ENCODE measurements at places on chromosomes 16 and 17.

DNA sequence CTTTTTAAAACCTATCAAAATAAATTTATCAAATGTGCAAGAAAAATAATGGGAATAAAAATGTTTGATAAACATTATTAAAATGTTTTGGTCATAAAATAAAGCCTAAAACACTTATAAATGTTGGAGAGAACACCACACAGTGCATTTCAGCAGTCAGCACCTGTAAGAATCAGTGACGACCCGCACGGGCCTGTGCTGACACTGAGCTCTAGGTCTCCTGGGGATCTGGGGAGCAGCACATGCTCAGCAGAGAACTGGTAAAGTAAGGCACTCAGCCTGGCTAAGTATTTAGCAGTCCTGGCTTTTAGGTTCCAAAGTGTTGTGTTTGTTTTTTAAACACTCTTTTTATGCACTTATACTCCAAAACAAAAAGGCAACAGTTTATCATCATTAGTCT lies 46.9 kb downstream of the HELZ start:
- no peak for DNase-seq

DNA sequence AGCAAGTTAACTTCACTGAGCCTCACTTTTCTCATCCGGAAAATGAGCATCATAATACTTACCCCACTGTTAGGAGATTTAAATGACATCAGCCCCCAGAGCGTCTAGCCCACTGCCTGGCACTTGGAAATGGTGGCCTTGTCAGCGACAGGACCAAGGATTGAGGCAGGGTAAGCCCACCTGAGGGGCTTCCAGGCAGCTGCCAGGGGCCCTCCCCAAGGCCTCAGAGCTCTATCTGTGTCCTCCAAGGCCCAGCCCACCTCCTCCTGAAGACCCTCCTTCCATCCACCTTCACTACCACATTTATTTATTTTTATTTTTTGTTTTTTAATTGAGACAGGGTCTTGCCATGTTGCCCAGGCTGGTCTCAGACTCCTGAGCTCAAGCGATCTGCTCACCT lies 13.8 kb downstream of the PITPNM3 start:
- DNase-seq, result no peak

DNA sequence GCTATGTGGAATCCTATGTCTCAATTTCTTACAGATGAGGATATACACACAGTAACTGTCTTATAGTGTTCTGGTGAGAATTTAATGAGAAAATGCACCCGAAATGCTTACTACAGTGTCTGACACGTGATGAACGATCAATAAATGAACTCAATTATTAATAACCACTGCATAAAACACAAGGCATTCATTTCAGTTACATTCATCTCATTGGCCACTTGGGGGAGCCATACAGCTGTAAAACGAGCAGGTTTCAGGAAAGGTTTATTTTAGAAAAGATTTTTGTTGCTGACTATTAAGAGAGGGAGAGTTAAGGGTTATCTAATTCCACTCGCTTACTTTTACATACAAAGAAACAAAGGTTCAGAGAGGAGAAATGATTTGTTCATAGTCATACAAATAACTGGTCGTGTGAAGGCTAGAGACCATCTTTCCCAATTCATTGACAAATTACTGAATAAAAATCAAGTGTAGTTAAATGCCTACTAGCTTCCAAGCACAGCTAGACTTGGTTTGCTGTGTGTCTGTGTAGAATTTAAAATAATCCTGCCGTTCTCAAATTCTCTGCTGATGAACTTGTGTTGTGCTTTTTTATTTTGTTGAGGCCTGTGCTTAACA lies 160.1 kb downstream of the MAP2K4 start:
- DNase-seq, result peak; percentile 80

- no peak for DNase-seq
These were observed 121.1 kb downstream of the CYLD start for GRCh38 chr16:50862818-50863643.

DNA sequence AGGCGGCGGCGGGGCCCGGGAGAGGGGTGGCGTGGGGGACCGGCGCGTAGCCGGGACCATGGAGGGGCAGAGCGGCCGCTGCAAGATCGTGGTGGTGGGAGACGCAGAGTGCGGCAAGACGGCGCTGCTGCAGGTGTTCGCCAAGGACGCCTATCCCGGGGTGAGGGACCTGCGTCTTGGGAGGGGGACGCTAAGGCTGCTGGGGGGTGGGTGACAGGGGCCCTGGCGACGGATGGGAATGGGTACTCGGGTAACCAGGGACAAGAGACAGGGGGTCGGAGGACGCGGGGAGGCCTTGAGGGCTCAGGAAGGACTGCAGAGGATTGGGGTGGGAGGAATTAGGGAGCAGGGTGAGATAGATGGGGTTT lies 243 bp downstream of the RND2 start:
- no peak for DNase-seq

DNA sequence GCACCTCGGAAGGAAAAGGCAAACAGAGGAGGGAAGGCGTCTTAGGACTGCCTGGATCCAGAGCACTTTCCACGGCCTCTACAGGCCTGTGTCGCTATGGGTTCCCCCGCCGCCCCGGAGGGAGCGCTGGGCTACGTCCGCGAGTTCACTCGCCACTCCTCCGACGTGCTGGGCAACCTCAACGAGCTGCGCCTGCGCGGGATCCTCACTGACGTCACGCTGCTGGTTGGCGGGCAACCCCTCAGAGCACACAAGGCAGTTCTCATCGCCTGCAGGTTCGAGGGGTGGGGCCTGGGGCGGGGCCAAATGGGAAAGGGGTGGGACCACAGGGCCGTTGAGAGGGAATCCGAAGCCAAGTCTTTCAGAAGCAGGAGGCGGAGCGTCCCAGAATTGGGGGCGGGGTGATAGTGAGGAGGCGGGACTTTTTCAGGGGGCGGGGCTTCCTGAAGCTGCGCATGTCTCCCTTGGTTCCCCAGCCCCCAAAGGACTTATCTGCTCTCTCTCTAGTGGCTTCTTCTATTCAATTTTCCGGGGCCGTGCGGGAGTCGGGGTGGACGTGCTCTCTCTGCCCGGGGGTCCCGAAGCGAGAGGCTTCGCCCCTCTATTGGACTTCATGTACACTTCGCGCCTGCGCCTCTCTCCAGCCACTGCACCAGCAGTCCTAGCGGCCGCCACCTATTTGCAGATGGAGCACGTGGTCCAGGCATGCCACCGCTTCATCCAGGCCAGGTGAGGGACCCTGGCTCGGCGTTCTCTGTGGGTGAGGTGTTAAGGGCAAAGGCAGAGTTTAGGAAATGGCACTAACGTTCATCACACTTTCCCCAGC lies 939 bp downstream of the BCL6B start:
- peak; percentile 93 for DNase-seq

DNA sequence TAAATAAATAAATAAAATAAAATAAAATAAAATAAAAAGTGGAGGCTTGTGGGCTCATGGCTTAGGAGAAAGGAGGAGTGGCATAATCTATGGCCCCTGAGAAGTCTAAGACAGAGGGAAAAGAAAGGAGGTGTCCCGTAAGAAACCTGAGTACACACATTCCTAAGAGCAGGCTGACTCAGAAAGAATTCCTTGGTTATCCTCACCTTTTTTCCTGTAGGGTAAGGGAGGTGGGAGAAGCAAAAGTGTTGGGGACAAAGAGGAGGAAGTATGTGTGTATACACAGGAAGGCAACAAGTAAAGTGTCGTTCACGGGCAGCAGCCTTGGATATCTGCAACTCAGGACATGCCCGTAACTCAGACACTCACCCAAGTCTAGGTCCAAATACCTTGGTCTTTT lies 29.3 kb downstream of the MARF1 start:
- DNase-seq, result no peak

DNA sequence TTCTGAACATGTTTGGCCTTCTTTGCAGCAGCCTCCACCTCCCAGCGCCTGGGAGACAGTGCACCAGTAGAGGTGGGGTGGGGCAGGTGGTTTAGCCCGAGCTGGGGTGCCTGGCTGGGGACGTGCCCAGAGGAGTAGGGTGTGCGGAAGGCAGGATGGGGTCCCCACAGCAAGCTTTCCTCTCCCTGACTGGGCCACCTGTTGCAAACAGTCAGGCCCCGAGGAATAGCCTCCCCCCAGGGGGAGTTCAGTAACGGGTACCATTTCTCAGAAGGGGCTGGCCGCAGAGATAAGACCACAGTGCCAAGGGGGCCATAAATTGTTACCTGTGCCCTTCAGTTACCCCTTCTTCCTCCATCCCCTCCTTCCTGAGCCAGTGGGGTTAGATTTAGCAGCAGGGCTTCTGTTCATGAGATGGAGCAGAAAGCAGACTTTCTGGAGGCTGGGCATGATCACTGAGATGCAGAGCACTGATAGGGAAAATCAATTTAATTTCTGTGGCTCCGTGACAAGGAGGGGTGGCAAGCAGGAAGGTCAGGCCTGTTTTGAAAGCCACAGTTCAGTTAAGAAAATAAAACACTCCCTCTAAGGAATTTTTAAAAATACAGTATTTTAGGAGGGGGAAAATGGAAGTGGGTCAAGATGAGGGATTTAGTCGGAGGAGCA lies 181.9 kb downstream of the MSI2 start:
- DNase-seq, result no peak

DNA sequence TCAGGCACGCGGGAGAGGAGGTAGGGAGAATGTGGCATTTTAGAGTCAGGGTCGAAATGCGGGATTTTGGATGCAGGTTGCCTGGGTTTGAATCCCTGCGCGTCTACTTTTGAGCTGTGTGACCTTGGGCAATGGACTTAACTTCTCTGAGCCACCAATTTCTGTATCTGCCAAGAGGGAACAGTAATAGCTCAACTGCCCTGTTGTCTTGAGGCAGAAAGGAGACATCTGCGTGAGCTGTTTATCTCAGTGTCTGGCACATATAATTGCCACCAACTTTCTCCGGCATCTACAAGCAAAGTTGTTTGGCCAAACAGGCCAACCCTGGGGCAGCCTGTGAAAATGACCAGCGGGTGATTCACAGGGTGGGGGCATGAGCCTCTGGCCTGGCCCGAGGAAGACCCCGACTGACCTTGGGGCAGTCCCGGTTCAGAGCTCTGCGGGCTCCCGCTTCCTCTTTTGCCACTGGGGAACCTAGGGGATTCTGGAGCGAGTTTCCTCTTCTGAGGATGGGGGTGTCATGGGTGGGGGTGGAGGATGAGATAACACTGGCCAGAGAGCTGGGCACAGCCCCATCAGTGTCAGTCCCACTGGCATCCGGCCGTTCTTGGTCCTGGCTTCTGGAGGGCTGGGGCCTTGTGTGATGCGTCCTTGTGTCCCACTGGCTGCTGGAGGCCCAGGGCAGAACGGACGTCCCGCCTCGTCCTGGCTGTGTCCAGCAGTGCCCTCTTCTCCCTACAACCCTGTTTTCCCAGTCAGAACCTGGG lies 1.3 kb downstream of the SNN start:
- peak; percentile 60 for DNase-seq

GRCh38 chr16:1527836-1528811 lies 5.3 kb upstream of the TMEM204 start:
- DNase-seq, result no peak

GRCh38 chr16:6641091-6641490 lies 691.6 kb upstream of the RBFOX1 start:
- DNase-seq, result no peak

- DNase-seq, result no peak
These were observed 22.8 kb downstream of the G6PC3 start for GRCh38 chr17:44093231-44093900.

DNA sequence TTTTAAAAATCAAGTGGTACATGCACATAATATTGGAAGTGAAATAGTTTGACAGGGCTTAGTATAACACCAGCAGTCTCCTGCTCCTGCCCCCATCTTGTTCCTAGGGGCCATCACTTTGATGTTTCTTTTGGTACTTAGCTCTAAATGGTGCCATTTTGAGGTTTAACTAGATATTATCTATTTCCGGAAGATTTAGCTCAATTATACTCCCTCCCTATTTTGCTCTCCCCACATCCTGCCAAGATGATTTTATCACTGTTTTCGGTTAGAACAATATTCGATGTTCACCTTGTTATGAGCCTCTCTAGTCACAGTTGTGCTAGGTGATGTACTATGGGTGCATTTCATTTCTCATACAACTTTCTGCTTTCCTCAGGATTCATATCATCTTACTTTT lies 20.0 kb upstream of the SLC35G3 start:
- DNase-seq, result no peak

- DNase-seq, result no peak
These were observed 142.1 kb downstream of the HS3ST3B1 start for GRCh38 chr17:14442798-14443528.

- DNase-seq, result peak; percentile 23
These were observed 126.0 kb downstream of the RAB11FIP4 start for GRCh38 chr17:31517524-31517923.

GRCh38 chr17:6461792-6462524 lies 17.7 kb downstream of the PIMREG start:
- DNase-seq, result no peak

DNA sequence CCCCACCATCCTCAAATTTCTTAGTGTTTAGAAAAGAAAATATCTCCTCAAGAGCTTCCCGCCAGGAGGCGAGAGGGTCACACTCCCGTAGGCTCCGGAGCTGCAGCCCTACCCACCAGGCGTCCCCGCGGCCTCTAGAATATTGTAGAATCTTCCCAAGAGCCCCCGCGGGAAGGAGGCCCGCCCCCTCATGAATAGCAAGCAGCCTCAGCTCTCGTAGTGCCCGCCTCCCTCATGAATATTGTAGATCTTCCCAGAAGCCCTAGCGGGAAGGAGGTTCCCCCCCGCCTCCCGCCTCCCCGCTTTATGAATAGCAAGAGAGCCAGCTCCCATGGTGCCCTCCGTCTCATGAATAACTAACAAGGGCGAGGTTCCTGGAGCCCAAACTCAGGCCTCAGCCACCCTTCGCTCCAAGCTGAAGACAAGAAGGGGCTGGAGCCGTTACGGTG lies at the start of gene FBXO47:
Gene FBXO47 (minus strand): TSS at position 114 of the 449 bp plus-strand sequence. CDS start 4,378 bp downstream, outside the sequence.
- DNase-seq, result peak; percentile 71

DNA sequence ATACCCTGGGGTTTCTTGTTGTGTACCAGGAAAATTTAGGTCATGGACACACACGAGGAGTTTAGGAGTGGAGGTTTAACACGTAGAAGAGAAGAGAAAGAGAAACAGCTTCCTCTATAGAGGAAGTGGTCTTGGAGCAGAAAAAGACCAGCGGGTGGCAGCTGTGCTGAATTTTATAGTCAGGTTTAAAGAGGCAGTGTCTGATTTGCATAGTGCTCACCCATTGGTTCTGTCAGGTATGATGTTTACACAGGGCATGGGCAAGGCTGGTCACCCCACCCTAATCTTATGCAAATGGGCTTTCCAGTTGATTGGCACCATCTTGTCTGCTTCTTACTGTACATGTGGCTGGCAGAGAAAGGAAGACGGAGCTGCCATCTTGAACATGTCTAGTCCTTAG lies 309.0 kb downstream of the CDH13 start:
- DNase-seq, result no peak

- DNase-seq, result no peak
These were observed at the start of gene APOBR for GRCh38 chr16:28494121-28494851. TSS of gene APOBR (plus strand) at chr16:28494643. CDS start at chr16:28494682, 39 bp downstream.

DNA sequence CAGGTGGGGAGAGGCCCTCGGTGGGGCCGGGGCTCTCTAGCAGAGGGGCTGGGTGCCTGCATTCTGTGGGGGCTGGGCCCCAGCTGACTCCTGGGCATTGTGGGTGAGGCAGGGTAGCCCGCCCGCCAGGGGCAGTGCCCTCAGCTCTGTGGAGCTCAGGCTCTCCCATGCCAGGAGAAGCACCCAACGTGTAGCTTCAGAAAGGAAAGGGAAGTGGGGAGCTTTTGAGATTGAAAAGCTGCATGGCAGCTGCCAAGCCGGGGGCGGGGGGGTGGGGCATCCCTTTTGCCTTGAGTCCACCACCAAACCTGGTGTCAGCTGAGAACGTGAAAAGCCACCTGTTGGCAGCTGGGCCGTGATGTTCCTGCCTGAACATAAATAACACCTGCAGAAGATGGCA lies 192.1 kb upstream of the CIBAR2 start:
- no peak for DNase-seq

Measured in foreskin fibroblast (primary cell).